Anterior cingulate cortex (tissue), 58 donors: ENCODE measurements at places on chromosomes 13 and 19.
A peak's percentile ranks its signal among the peaks of the same experiment; 100 is the strongest.

- no peak for DNase-seq
These were observed 31.0 kb downstream of the CAPN12 start for GRCh38 chr19:38713227-38713649.

GRCh38 chr13:51425410-51426042, 27.3 kb downstream of the INTS6 start:
- DNase-seq, result no peak

- DNase-seq, result no peak
These were observed 450 bp downstream of the NDUFA11 start for GRCh38 chr19:5903056-5903623.

GRCh38 chr19:35925501-35925900, 10.7 kb upstream of the LRFN3 start:
- DNase-seq, result no peak

DNA sequence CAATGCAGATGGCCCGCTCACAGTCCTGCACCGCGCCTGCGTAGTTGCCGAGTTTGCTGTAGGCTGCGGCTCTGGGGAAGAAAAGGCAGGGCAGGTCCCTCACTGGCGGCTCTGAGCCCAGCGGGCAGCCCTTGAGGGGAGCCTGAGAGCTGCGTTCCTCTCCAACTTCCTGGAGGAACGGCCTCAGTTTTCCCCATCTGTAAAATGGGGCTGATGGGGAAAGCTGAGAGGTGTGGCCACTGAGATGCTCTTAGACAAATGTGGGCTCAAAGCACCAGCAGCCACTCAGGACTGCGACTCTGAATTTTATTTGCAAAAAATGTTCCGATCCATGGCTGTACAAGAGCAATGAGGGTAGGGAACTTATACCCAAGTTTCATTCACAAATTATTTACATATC, 19.4 kb downstream of the SGTA start:
- DNase-seq, result no peak

DNA sequence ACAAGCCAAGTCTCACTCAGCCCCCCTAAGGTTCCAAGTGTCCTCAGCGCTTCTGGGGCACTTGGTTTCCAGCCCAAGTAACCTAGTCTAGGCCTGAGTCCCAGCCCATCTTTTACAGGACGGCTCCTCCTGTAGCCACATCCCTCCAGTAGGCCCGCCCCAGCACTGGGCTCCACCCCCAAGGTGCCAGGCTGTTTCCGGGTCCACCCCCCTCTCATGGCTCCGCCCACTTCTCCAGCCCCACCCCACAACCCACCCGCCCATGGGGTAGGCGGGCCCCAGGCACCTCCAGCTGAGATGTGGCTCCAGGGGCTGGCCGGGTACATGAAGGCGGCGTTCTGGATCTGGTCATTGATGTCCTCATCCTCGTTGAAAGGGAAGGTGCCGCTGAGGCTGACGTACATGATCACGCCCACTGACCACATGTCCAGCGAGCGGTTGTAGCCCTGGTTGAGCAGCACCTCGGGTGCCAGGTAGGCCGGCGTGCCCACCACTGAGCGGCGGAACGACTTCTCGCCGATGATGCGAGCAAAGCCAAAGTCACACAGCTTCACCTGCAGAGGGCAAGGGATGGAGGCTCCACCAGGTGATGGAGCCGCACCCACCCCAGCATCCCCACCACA, 17.2 kb upstream of the DACT3 start:
- DNase-seq, result no peak

- no peak for DNase-seq
These were observed 186.8 kb downstream of the PRR20E start for GRCh38 chr13:57353831-57354230.

DNA sequence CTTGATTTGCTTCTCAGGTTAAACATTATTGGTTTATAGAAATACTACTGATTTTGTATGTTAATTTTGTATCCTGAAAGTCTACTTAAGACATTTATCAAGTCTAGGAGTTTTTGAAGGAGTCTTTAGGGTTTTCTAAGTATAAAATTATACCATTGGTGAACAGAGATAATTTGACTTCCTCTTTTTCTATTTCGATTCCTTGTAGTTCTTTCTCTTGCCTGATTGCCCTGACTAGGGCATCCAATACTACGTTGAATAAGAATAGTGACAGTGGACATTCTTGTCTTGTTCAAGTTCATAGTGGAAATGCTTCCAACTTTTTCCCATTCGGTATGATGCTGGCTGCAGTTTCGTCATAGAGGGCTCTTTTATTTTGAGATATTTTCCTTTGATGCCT, 807.5 kb upstream of the SLC10A2 start:
- DNase-seq, result no peak

DNA sequence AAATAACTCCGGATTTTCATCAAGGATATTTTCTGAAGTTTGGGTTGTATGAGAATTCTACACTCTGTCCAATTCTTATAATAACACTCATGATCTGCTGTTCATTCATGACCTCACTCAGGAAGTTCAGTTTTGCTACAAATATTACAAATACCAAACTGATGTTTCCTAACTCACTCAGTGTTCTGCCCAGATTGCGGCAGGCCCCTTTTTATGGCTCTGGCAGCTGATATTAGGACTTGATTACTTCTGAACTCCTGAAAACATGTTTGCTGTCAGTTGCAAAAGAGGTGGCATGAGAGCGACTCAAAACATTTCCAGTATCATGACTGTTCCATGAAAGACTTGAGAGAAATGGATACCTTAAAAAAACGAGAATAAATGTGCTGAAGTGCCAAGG, 188.0 kb downstream of the RGCC start:
- no peak for DNase-seq

DNA sequence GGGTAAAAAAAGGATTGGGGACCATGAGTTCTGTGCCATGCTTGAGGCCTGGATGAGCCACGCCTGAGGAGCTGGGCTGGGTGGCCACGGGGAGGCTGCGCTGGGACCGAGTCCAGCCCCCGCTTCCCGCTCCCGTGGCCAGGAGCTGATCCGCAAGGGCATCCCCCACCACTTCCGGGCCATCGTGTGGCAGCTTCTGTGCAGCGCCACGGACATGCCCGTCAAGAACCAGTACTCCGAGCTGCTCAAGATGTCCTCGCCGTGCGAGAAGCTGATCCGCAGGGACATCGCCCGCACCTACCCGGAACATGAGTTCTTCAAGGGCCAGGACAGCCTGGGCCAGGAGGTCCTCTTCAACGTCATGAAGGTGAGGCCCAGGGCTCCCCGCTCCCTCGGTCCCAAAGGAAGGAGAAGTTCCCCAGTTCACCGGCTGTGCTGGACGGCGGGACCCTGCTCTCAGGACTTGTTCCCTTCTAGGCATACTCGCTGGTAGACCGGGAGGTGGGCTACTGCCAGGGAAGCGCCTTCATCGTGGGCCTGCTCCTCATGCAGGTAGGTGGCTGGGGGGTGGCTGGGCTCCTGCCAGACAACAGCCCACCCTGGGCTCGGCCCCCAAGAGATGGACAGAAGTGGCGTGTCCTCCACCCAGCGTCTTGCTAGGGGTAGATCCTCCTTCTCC, 18.9 kb downstream of the EVI5L start:
- DNase-seq, result peak; percentile 40

DNA sequence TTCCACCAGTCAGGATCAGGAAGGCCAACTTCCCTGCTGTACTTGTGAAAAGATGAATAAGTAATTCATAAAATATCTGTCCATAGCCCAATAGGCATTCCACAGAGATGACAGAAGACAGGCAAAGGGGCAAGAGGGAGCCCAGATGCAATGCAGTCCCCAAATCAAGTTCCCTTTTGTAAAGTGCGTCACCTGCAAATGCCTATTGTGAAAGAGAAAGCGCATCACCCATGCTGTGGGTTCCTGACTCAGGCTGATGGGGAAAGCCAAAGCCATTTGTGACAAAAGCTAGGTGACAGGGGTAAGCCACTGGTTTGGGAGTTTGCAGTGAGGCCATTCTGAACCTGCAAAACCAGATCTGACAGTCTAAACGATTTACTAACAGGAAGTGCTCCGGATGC, 157.5 kb upstream of the ZNF536 start:
- no peak for DNase-seq

DNA sequence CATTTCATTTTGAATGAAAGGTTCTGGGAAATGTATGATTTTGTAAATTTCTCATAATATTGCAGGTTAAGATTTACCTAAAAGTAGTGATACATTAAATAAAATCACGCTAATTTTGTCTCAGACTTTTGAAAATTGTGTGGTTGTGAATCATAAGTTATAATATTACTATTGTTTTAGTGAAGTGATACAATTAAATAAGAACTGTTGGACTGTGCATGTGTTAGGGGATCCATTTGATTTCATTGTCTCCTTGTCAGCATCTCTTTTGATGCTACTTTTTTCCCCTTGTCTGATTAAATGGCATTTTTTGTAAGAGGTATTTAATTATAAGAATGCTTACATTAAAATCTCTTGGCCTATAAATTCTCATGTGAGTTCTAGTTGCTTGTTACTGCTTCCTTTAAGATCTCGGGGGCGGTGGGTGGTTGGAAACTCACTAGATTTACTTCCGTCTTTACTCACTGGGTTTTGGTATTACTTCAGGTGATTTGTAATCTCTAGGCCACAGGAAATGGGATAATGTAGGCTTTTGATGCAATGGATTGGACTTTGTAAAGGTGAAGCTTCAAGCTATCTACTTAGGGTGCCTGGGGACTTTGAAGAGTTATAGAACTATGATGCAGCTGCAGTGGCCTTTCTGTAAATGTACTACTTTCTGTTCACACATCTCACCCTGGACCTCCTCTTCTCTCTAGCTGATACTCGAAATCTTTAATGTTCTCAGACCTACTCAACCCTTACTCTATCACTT, 66.5 kb downstream of the PAN3 start:
- no peak for DNase-seq

GRCh38 chr19:51365211-51365964, 800 bp downstream of the ETFB start:
- no peak for DNase-seq

GRCh38 chr13:48773531-48774275, 120.0 kb downstream of the CYSLTR2 start:
- DNase-seq, result no peak

GRCh38 chr13:111371720-111372119, 51.3 kb downstream of the TEX29 start:
- DNase-seq, result no peak

GRCh38 chr19:18274781-18275356, 617 bp upstream of the IQCN start:
- DNase-seq, result peak; percentile 74

DNA sequence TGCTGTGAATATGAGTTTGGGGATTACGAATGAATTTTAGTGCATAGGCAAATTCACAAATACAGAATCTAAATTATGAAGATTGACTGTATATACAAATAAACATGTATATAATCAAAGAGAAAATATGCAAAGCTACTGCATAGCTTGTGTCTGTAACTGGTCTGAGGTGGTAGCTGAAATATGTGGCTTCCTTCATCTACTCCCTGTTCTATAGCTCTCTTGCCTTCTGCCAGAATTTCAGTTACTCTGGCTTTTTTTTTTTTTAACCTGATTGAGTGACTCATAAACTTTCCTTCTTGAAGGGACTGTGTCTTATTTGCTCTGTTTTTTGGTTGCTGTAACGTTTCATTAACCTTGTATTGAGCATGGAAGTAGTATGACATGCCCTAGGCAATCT, 26.6 kb downstream of the DNAJC3 start:
- DNase-seq, result no peak

DNA sequence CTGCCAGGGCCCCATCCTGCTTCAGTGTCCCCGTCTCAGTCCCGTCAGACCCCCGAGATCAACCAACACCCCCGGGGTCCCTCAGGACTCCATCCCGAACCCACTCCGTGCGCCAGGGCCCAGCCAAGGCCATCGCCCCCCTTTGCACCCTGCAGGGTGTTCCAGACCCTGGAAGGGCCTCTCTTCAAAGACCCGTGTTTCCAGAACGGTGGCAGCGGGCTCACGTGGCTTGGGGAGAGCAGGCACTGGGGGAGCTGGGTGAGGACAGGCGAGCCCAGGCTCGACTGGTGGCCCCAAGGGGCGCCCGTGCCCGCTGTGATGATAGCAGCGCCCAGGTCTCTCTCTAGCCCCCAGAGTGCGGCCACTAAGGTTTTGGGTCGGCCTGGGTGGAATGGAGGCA, 1.4 kb downstream of the KASH5 start:
- DNase-seq, result no peak
